Stimulated activated CD8-positive, alpha-beta memory T cell treated with anti-CD3 and anti-CD28 coated beads, Interleukin-7, amount 100 ng/mL, for 4 hours (primary cell): ENCODE measurements at places on chromosomes 11 and 22.

- DNase-seq, result peak; percentile 27
Measured at GRCh38 chr11:76380159-76380976, 564 bp downstream of the THAP12 start.

DNA sequence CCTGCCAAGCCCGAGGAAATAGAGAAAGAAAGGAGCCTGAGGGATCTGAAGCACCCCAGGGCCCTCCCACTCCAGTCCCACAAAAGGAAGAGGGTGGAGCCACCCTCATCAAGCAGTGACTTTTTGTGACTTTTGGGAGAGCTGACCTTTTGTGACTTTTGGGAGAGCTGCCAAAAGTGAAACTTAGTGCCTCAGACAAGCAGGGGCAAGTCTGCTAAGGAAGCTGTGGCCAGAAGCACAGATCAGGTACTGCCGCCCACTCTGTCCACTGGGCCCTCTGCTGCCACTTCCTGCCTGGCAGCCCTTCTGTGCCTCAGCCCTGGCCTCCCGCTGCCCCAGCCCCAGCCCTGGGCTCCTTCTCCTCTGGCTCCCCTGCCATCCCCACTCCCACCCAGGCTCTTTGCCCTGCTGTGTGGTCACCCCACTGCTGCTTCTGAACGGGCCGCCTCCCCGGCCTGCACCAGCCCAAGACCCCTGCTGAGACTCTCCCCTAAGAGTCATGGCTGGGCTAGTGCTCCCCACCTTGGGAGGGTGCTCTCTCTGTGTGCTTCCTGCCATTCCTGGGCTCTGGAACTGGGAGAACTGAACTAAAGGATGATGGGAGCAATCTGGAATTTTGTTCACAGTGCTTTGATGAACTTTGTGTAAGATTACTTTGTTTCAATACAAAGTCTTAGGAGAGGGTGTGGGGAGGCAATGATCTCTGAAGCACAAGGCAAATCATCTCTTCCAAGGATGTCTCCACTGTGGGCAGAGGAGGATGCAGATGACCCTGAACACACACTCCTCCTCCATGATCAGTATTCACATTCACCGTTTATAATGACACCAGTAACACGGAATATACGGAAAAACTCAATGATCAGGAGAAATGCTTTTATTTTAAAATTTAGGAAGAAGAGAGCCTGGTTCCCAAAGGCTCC, at the start of gene APOBEC3H:
Gene APOBEC3H, plus strand, starts transcription at position 147 of the 923 bp plus-strand sequence. CDS start 3,035 bp downstream, outside the sequence.
- DNase-seq, result no peak

- DNase-seq, result no peak
Measured at GRCh38 chr11:130475426-130476053, 27.1 kb downstream of the ADAMTS15 start.

DNA sequence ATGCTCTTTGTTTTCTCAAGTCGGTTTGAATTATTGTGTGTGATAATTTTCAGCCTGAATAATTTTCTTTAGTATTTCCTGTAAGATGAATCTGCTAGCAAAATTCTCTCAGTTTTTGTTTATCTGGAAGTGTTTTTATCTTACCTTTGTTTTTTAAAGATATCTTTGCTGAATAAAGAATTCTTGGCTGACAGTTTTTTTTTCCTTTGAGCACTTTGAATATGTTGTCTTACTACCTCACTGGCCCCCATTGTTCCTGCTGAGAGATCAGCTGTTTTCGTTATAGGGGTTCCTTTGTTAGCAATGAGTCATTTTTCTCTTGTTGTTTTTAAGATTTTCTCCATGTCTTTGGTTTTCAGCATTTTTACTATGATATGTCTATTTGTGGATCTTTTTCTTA, 63.0 kb downstream of the HORMAD2 start:
- DNase-seq, result no peak

- no peak for DNase-seq
Measured at GRCh38 chr11:96299155-96299888, 43.7 kb downstream of the MAML2 start.

GRCh38 chr11:75790986-75791385, 22.4 kb downstream of the DGAT2 start:
- DNase-seq, result no peak

DNA sequence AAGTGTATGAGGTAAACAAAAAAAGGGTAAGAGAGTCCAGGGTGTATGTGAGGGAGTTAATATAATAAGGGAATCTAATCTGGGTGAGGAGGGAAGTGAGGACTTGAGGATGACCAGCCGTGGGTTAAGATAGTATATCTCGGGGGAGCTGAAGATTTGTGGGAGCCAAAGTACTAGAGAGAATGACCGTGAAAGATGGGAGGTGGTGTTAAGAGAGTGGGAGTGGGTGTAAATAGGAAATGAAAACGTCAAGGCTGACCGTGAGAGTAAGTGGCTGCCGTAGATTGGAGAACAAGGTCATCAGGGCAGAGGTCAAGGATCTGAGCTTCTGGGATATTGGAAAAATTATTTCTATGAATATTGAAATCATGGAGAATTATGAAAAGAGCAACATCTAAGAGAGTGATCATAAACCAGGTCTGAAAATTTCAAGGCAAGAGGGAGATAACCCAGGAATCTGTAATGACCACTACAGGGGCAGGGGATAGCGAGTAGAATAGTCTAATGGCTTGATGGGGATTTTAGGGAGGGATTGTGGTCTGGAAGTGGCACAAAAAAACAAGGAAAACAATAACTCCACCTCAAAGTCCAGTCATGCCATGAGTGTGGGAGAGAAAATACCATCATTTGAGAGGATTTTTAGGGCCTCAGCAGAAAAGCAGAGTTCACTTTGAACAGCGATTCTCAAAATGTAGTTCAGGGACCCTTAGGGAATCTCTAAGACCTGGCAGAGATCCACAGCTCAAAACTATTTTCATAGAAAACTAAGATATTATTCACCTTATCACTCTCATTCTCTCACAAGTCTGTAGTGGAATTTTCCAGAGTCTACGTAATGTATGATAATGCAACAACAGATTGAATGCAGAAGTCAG, 72.0 kb downstream of the PRR5L start:
- no peak for DNase-seq

- no peak for DNase-seq
Measured at GRCh38 chr11:118757876-118758399, 33.0 kb downstream of the DDX6 start.
